ENCODE measurements at places on chromosomes 12 and 14.

DNA sequence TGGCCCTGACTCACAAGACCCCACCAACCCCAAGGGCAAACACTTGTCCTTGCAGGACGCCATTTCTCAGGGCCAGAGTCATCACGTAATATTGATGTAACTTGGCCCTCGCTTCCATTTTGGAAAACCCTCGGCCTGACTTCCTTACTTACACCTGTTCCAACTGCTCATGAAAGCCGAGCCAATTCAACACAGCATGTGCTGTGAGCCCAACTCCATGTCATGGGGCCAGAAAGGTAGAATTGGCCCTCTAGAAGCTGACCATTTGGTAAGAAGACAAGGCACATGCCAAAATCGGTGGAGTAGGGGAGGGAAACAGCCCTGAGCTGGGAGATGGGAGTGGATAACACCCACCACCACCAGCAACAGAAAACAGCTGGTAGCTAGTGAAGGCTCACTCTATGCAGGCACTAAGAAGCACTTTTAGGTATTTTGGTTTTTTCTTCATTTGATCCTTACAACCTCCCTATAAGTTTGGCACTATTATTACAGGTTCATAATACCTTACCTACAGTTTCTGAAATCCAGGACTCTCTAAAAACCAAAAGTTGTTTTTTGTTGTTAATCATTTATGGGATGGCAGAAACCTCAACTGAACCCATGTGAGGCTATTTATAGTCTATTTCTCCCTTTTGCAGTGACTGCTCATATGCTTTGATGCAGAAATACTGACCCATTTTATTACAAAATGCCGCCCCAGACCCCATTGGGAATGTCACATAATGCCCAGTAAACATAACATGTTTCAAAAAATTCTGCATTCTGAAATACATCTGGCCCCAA, 6.5 kb downstream of the TTC7B start:
- no peak for DNase-seq

GRCh38 chr12:72207079-72207478, 65.1 kb upstream of the TRHDE start:
- DNase-seq = no peak

GRCh38 chr14:64646103-64646502, 58.1 kb upstream of the PLEKHG3 start:
- no peak for DNase-seq

DNA sequence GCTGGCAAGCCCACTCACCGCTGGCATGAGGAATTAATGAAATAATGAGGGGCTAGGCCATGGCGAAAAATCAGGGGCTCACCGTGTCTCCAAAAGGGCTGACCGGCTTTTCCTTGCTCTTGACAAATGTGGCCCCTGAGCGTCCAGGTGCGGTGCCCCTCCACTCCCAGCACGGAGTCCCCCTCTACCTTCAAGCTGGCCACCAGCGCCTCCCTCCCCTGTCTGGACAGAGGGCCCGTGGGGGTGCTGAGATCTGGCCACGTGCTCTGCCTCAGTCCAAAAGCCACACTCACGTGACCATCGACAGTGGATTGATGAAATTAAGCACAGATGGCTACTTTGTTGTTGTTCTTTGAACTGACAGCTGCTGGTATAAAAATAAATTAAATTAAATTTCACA, 78.8 kb upstream of the BCL11B start:
- DNase-seq = no peak

DNA sequence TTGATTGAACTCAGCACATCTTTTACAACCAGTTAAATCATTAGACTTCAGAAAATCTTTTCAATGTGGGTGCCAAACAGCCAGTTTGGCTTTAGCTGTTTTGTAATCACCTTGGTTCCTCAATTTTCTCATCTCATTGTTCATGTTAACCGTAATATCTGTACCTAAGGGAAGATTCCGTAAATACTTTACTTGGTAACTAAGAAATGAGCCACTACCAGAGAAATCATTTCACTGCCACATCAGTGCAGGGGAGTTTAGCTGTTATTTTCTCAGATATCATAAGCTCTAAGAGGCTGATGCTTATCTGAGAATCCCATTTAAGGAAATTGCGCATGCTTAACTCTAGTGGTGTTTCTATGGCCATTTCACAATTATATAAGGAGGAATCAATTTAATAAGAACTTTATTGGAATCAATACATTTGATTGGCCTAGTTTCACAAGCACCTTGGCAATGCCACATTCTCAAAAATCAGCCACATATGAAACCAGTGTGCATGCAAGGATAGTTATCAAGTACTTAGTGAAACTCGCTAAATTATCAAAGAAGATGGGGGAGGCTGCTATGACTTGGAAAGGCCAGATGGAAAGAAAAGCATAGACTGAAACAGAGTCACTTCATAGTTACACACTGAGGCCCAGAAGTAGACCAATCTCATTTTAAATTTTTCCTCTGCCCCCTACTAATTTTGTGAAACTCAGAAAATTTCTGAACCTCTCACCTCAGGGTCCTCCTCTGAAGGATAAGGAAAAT, 28.1 kb upstream of the IL22 start:
- DNase-seq = no peak

- DNase-seq = no peak
These were observed 389.9 kb downstream of the PDZRN4 start for GRCh38 chr12:41577995-41578394.

- no peak for DNase-seq
These were observed 17.2 kb downstream of the CLEC2B start for GRCh38 chr12:9851927-9852326.

- DNase-seq = peak; percentile 40
These were observed 102.7 kb downstream of the DACT1 start for GRCh38 chr14:58740379-58740935.

DNA sequence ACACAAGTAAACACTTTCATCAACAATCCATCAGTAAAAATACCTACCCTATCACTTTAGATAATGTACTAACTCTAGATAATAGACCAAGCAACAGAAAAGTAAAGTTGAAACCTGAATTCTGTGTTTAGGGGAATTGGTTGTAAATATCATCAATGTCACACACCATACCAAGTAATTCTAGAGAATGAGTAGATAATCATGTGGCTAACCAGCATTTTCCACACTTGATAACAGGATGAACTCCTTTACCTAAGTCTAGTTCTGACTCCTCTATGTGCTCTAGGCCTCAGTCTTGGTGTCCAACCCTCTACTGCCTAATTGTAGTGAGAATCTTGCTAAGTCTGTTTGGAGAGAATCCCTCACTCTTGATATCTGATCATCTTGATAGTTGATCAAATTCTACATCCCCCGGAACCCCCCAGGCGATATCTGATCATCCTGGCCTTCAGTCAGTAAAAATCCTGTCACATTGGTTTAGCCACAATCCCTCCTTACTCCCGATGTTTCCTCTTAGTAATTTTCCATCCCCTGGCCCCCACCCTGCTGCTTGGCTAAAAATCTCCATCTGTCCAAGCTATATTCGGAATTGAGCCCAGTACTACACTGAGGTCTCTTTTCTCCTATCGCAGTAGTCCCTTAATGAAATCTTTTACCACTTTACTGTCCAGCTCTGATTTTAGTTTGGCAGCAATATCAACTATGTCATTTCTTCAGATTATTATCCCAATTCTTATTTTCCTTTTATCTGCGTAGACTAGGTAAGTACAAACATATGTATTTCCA, 3.4 kb upstream of the SLCO1A2 start:
- DNase-seq = no peak

DNA sequence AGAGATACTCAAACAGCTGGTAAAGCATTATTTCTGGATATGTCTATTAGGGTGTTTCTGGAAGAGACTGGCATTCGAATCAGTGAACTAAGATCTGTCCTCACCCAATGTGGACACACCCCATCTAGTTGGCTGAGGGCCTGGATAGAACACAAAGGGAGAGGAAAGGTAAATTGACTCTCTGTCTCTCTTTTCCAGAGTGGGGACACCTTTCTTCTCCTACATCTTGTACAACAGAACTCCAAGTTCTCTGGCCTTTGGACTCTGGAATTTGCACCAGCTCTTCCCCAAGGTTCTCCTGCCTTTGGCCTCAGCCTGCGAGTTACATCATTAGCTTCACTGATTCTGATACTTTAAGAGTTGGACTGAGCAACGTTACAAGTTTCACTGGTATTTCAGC, 1253.9 kb downstream of the SLC16A7 start:
- DNase-seq = no peak

DNA sequence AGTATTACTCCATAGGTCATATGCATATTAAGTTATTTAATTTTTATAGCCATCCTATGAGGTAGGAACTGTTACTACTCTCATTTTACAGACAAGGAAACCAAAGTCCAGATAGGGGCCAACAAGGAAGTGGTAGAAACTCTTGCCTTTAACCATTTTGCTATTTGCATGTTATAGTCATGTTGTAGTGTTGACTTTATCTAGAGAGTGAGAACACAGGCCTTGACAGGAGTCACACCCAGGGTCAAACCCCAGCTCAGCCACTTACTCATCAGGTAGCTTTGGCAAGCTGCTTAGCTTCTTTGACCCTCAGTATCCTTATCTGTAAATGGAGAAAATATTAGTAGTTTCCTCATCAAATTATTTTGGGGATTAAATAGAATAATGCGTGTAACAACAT, 156.2 kb downstream of the CAND1 start:
- no peak for DNase-seq

GRCh38 chr12:81617915-81618314, 141.2 kb downstream of the PPFIA2 start:
- DNase-seq = no peak

DNA sequence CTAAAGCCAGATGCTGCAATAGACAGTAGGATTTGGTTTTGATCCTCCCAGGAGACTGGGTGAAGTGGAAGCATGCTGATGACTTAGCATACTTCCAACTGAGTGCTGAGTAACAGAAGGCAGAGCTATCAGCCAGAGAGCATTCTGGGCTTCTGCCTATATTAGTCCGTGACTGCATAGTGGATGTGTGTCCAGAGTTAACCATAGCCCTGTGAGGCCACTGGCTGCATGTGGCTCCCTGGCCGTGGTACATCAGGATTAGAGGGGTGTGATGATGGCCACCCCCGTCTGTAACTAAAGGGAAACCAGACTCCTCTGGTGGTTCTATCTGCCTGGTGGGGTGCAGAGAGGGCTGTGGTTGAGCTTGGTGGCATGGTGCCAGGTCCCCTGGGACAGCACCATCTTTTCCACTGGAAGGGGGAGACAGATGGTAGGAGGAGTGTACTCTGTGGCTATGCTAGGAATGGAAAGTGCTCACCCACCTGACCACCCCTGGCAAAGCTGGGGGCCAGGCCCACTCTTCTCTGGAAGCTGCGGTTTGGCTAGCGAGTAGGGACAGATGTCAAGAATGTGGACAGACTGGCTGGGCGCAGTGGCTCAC, 27.4 kb downstream of the ABCD4 start:
- no peak for DNase-seq

DNA sequence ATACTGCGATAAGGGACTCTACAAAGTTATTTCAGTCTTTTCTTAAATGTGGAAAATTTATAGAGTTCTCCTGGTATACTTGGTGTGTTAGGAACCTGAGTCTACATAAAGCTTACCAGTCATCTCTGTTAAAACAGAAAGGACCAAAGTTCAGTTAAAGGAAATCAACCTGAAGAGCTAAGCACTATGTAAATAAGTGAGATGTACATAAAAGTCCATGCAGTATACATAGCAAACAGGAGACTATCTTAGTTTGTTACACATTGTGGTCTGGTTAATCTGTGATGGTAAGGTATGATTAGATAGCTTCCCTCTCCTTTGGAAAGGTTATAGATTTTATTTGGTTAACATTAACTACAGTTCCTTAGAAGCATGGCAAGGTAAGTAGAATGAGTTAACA, 75.9 kb downstream of the ATP2B1 start:
- DNase-seq = no peak

- DNase-seq = no peak
These were observed 17.0 kb downstream of the TMEM63C start for GRCh38 chr14:77198561-77198960.

GRCh38 chr12:104740668-104741067, 217.4 kb downstream of the SLC41A2 start:
- DNase-seq = no peak

DNA sequence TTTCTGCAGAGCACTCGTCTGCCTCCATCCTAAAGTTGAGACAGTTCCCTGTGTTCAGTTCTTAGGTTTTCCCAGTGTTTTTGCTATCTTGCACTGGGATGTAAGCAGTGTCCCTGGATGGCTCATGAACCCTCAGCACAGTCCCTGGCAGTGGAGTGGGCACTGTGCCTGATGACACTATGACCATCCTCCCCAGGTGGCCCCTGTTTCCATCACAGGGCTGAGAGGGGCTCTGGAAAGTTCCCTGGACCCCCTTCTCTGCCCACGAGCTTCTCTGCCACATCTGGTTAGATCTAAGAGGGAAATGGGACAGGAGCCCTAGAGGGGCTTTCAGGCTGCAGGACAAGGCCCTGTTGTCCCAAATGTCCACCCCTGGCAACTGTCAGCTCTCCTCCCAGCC, 249.8 kb upstream of the SFSWAP start:
- no peak for DNase-seq

GRCh38 chr12:83150465-83151189, 463.9 kb downstream of the TMTC2 start:
- DNase-seq = no peak

GRCh38 chr12:19575337-19576243, 136.3 kb downstream of the AEBP2 start:
- DNase-seq = no peak

GRCh38 chr12:54300732-54301427, at the start of gene NFE2:
Gene NFE2 (minus strand): TSS chr12:54301015. CDS start chr12:54295248, 5,767 bp downstream.
- DNase-seq = no peak

GRCh38 chr14:54226103-54226502, 170.7 kb upstream of the CDKN3 start:
- DNase-seq = no peak

DNA sequence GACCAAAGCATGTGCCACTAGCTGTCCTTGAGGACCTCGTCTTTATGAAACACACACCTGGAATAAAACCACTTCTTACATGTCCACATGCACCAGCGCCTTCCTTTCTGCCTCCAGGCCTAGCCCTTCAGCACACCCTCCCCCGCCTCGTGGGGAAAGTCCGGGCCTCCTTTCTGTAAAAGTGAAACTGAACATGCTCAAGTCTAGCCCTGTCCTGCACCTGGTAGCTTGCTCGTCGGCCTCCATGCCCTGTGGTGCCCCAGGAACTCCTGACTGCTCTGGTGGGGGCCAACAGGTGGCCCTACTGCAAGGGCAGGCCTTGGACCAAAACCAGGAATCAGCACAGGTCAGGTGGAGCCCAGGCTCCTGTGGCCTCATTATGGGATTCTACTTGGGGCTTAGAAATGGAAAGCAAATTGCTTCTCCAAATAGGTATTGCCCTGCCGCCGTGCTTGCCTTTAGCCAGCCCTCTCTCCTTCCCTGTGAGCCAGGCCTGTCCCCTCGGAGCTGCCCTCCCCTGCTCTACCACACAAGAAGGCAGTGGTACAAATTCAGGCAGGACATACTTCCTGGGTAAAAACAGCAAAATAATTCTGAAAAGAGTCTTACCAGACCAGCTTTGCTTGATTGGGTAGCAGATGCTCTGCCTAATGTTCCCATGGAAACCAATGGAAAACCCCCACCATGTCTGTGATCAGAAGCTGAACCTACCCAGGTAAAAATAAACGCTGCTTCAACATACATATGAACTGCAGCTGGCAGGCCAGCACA, 43.5 kb downstream of the ERH start:
- DNase-seq = peak; percentile 7

DNA sequence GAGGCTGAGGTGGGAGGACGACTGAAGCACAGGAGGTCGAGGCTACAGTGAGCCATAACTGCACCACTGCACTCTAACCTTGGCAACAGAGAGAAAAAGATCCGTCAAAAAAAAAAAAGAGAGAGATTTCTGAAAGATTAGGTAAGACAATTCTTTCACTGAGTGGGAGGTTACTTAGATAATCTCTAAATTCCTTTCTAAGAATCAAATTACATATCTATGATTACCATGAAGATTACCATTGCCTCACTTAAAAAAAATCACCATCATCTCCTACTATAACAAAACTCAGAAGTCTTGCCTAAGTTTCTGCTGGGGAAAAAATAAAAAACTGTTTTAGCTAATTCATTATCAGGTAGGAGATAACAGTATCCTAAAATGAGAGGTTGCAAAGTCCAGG, 366.7 kb downstream of the DUSP6 start:
- no peak for DNase-seq
